ENCODE measurements at places on chromosomes 7 and 10.

- DNase-seq = no peak
Observed at GRCh38 chr10:1465418-1465911, 271.9 kb downstream of the ADARB2 start.

GRCh38 chr10:124575107-124576035 lies 113.7 kb downstream of the LHPP start:
- no peak for DNase-seq

DNA sequence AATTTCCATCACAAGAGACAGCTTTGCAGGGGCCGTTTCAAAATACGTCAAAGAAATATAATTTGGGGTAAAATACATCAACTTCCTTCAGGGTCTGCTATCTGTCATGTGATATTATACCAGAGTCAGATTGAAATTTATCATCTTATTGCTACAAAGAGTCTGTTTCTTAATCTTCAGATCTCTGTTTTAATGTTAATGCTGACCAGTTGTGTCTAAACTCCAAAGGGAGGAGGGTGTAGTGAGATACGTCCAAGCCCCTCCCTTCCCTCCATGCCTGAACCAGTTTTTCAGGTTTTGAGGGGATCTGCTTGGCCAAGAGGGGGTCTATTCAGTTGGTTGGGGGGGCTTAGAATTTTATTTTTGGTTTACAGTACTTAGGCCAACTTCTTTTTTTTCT lies 891.6 kb downstream of the GRM8 start:
- DNase-seq = no peak

DNA sequence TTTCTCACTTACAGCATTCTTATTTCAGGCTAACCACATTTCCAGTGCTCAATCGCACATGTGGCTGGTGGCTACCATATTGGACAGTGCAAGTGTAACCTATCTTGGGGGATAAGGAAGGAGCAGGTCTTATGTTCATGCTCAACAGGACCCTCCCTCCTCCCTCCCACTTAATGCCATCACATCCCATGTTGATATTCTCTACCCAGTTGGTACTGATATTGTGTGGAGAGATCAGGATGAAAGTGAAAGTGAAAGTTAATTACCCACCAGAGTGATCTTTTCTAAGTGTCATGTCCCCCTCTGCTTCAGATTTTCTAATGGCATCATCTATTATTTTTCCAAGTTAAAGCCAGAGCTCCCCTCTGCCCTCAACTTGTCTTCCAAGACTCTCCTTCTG lies 91.6 kb downstream of the BMPER start:
- no peak for DNase-seq

DNA sequence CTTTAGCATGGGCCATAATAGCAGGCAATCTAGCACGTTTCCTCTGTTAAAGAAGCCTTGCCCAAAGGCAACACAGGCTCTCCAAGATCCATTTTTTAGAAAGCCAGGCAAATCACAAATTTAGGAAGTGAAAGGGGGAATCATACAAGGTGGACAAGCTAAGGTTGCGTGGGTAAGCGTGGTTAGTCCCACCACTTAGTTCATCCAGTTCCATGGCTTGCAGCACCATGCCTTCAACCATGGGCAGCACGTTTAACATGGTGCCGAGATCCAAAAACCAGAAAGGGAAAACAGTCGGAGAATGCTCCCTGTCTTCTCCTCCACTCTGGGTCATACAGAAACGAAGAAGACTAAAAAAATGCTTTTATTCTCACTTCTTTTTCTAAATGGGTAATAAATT lies 234.4 kb upstream of the IMMP2L start:
- DNase-seq = no peak

- no peak for DNase-seq
Observed at GRCh38 chr7:131649003-131649541, 92.6 kb upstream of the PODXL start.

- DNase-seq = no peak
Observed at GRCh38 chr10:78170026-78170475, 136.4 kb downstream of the RPS24 start.

- no peak for DNase-seq
Observed at GRCh38 chr7:149196151-149196704, 882 bp downstream of the ZNF282 start.

DNA sequence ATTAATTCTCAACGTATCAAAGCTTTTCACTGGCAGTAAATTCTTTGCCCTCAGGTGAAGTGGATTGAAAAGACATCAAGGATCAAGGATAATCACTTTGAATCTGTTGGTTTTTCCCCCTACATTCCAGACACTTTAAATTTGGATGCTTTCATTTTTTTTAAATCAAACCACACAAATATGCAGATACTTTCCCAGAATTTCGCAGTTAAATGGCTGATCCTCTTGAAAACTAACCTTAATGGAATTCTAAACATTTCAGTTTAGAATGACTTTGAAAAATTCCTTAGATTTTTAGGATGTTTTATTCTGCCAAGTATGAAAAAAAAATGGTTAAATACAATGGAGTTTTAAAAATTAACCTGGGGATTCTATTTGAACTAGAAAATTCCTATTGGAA lies 325.9 kb downstream of the GFRA1 start:
- no peak for DNase-seq

DNA sequence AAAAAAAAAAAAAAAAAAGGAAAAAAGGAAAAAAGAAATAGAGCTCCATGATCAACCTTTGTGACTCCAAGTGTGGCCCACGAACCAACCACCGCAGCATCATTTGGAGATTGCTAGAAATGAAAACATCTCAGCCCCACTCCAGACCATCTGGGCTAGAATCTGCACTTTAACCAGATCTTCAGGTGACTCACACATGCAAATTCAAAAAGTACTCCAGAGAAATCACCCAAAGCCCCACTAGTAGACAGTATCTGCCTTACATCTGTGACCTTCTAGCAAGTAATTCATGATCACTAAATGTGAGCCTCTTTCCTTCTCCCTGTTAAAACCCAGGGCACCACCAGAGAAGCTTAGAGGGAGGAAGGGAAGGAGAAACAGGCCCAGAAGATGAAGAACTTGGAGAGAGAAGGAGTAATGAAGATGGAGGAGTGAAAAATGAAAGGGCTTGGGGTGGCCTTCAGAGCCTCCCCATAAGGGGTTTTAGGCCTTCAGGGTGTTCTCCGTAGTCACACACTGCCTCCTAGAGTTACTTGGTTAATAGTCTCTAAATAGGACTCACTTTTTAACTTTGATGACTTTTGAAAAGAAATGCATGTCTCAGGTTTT lies 94.0 kb downstream of the SLC37A3 start:
- peak; percentile 60 for DNase-seq

DNA sequence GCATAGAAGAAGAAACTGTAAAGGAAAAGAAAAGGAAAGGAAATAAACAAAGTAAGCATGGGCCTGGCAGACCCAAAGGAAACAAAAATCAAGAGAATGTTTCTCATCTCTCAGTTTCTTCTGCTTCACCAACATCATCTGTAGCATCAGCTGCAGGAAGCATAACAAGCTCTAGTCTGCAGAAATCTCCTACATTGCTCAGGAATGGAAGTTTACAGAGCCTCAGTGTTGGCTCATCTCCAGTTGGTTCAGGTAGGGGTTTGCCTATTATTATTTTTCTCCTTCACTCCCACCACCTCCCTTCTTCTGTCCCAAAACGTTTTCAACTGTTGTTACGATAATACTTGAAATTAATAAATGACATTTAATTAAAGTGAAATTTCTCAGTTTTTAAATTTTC lies 139.6 kb downstream of the MLLT10 start:
- DNase-seq = no peak

GRCh38 chr7:30181736-30182522 lies 47.1 kb downstream of the MTURN start:
- no peak for DNase-seq

DNA sequence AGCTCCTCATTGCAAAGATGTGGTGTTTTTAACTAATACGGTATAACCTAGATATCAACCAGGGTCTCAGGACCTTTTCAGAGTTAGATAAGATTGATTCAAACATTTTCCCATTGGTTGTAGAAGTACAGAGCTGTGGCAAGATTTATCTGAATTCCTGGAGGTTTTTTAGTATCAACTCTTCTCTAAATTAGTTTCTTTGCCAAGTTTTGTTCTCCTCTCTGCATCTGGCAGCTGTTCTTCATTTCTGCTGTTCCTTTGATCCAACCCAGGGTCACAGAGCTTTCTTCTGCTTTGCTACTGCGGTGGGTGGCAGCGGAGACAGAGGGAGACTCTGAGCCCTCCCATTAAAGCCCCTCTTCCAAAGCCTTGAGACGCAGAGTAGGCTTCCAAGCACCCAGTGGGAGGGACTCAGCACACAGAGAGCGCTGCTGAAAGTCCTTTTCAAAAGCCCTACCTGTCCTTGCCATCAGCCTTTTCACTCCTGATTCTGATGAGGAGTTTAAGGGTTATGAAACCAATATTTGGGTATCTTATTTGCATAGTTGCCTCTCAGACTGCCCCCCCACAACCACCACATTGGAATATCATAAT lies 146.3 kb upstream of the EEPD1 start:
- DNase-seq = no peak

GRCh38 chr10:43461950-43462349 lies 25.0 kb downstream of the ZNF487 start:
- DNase-seq = peak; percentile 87

DNA sequence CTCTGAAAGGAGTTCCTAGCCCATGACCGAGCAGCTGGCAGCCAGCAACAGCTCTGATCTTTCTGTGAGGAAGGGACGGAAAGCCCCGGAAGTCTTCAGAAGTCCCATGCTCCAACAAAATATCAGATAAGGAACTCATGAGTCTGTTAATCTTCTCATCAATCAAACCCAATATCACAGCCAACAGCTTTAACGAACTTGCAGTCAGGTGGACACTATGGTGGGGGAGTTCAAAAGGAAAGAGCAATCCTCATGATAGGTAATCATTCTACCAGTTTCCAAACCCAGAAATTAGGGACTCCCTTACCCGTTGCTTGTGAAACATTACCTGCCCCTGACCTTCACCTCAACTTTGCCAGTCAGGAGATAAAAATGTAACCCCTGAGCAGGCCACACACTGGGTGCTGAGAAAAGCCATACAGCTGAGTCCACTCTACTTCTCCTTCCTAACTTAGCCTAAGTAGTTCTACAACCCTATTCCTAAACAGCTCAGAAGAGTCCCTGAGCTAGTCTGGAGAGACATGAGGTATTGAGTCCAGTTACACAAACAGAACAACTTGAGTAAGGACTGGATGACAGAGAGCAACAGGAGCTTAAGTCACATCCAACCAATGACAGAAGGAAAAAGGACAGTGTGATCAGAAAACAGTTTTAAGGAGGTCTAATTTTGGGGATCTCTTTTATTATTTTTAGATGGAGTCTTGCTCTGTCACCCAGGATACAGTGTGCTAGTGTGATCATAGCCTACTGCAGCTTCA lies 2.2 kb downstream of the NDST2 start:
- DNase-seq = no peak

DNA sequence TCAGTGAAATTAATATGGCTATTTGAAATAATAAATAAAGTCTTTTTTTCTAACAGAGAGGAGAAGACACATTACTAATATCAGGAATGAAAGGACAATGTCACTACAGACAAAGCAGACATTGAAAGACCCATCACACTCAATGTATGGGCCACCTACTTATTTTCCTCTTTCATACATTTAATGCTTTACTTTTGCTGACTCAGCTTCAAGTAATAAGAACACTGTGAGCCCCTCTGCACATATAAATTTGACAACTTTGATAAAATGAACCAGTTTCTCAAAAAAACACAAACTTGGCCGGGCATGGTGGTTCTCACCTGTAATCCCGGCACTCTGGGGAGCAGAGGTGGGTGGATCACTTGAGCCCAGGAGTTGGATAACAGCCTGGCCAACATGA lies 664.2 kb upstream of the COBL start:
- DNase-seq = no peak

DNA sequence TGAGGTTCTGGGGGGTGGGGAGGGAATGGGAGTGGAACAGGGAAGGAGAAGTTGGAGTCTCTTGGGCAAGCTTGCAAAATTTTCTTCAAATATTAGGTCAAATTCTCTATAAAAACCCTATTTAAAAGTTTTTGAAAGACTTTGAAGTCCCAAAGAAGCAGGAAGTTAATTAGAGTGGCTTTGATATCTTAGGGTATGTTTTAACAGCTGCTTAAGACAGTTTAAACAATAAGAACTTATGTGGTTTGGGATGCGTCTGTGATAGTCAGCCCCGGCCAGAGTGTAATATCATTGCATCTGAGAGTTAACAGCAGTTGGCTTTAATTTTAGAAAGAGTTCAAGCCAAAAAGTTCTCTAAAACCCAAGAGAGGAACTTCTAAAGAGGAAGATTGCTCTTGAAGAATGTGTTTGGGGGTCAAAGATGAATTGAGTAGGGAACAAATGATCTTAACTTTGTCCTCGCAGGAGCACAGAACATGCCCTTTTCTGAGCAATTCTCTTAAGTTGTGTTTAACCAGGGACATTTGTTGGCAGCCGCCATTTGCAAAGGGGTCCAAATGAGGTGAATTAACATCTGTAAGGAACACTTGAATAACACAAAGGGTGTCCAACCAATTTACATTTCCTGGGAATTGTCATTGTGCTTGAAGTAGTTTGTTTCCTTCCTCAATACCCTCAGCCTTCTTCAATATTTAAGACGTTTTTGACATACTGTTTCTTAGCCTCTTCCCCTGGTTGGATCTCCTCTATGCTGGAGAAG lies 182.4 kb downstream of the PTEN start:
- no peak for DNase-seq

GRCh38 chr7:55534262-55534915 lies 37.9 kb downstream of the VOPP1 start:
- DNase-seq = no peak

- no peak for DNase-seq
Observed at GRCh38 chr10:100122780-100123179, 41.1 kb upstream of the CPN1 start.
